Liver (tissue), 10 donors: ENCODE measurements at places on chromosomes 13 and 19. TPM values are rescaled to one million over a fixed set of nuclear protein-coding genes. Genes with fewer than 3 reads are reported as not detected.

DNA sequence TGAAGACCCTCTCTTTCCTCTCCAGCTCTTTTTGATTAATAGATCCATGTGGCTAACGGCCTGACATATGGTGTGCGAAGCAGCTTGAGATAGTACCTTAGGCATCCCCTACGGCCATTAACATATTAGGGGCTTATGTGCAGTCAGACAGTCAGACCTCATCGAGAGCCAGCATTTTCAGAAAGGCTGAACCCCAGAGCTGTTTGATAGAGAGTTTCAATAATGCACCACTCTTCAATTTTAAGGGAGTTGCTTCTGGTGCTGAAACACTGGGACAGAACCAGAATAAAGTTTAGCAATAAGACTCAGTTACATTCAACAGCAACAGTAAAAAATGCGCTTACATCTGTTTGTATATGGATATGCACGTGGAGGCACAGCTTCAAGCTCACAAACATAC lies 10.8 kb downstream of the POU4F1 start:
- no peak for DNase-seq

- peak; percentile 83 for DNase-seq
These were observed 60.5 kb downstream of the CELF5 start for GRCh38 chr19:3284759-3285646.

GRCh38 chr19:14395262-14395661 lies 14.0 kb downstream of the ADGRE5 start:
- no peak for DNase-seq

DNA sequence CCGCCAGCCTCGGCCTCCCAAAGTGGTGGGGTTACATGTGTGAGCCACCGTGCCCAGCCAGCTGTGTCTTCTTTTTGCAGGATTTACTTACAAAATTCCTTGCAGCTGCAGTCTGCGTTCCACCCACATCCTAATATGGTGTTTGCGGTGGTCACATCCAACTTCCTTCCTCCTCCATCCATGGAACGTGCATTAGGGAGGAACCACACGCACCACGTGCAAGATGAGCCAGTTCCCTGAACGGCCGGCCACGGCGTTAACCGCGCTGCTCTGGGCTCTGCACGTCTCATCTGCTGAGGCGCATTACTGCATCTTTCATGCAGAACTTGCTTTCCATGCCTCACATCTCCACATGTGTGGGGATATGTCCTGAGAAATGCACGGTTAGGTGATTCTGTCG lies 13.0 kb upstream of the SIGLEC11 start:
- DNase-seq, result no peak

GRCh38 chr13:26872525-26873385 lies 112.2 kb upstream of the GPR12 start:
- DNase-seq, result peak; percentile 75

Gene CGB1
- total RNA-seq, result not detected

Gene TBC1D17
- 11.3 TPM for total RNA-seq

Gene DCLK1
- 0.56 TPM for total RNA-seq
